ENCODE measurements at places on chromosomes 13 and 19. TPM values are rescaled to one million over a fixed set of nuclear protein-coding genes. Genes with fewer than 3 reads are reported as not detected.

DNA sequence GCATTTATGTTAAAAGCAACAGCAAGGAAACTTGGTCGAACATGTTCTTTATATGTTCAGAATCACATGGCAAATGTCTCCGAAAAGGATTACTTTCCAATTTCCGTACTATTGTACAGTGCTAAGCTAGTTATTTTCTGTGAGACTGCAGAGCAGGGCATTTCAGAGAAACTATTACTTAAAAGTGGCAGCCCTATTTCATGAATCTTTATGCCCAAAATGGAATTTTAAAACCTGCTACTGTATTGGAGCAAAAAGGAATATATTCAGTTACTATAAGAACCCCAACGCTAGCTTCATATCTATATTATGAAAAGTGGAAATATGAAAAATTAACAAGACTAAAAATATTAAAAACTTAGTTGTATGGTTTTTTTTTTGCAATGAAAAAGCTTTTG, 2.2 kb upstream of the KLF5 start:
- DNase-seq = no peak

GRCh38 chr13:38819053-38819452, 132.2 kb downstream of the FREM2 start:
- peak; percentile 11 for DNase-seq

The FAM83E gene
- 1.0 TPM for total RNA-seq

- DNase-seq = peak; percentile 67
These were observed 2.3 kb downstream of the WDR83 start for GRCh38 chr19:12668932-12669269.

The TRPC4 gene
- 1.7 TPM for total RNA-seq

GRCh38 chr13:22214184-22214583, 543.3 kb downstream of the FGF9 start:
- DNase-seq = no peak

The GPC6 gene
- total RNA-seq = 33.7 TPM

The TRAPPC2B gene
- total RNA-seq = 13.4 TPM

The GFY gene
- not detected for total RNA-seq

The SIGLECL1 gene
- total RNA-seq = not detected

- peak; percentile 15 for DNase-seq
These were observed 1.6 kb downstream of the ELAVL3 start for GRCh38 chr19:11479090-11479897.

The CYP4F12 gene
- total RNA-seq = not detected

GRCh38 chr19:3546119-3546518, 7.1 kb downstream of the TEKTIP1 start:
- no peak for DNase-seq

- DNase-seq = no peak
These were observed 77.9 kb downstream of the SPACA7 start for GRCh38 chr13:112453874-112454647.

The ZNF160 gene
- total RNA-seq = 28.9 TPM

DNA sequence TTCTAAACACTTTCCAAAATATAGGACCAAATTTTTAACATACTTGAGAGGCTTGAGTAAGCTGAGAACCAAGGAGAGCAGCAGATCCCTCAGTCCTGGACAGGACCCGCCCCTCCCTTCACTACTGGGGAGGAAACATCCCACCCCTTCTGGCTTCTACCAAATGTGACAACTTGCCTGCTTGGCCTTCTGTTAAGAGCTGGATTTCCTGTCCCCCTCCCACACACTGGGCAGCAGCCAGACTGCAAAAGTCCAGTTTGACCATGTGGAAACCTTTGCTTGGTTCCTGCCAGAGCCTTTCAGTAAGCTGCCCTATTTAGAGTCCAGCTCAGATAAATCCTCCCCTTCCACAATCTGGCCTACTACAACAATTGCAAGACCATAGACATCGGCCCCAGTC, 84.3 kb downstream of the FGF14 start:
- peak; percentile 77 for DNase-seq

DNA sequence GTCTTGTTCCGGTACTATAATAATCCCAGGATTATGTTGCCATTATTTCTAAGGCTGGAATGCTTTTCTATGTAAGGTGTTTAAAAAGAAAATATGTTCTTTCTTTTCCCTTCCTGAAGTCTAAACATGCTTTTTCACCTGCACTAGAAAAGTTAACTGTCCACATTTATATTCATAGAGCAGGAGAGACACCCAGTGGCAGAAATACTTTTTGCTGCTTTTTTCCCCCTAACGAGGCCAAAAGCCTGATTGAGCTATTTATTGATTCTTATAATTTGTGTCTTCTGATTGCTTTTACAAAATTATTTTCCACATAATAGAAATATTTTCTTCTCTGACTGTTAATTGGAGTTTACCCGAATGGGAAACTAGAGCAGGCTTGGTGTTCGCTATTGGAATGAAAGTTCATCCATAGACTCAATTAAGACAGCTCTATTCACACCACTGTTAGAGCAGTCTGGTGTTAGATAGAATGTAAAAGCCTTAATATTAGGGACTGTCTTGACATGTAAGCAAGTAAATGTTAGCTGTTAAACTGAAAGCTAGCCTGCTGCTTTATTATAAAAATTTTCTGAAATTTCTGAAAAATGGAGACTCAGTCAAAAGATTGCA, 15.8 kb downstream of the GPR180 start:
- DNase-seq = peak; percentile 47

The HSPB6 gene
- total RNA-seq = 47.8 TPM

GRCh38 chr13:50693727-50694126, 149.8 kb downstream of the DLEU7 start:
- peak; percentile 80 for DNase-seq

DNA sequence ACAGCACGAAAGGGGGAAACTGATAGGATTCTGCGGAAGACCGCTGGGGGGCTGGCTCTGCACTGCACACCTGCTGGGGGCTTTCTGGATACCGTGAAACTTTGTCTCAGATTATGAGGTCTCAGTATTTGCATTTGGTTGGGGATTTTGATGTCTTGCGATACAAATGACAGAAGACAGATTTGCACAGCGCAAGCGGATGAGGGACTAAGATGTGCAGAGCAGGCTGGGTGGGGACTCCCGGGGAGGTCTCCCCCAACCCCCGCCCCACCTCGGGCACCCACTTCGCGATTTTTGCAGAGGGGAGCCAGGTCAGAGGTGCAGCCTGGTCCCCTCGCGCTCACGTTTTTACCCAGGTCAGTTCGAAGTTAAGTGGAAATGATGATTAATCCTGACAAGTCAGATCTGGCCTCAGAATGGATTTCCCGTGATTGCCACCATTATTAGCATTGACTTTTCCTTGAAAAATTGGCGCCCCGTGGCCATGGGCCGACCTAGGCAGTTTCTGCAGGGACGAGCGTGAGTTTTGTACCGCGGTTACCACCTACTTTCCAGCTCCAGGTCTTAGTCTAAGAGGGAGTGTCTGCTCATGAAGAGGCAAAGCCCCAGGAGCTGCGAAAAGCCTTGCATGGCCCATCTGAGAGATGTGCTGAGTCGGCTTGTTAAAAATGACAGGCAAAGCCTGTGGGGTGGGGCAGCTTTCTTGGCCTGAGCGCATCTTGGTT, 1.3 kb upstream of the GJB2 start:
- DNase-seq = no peak

DNA sequence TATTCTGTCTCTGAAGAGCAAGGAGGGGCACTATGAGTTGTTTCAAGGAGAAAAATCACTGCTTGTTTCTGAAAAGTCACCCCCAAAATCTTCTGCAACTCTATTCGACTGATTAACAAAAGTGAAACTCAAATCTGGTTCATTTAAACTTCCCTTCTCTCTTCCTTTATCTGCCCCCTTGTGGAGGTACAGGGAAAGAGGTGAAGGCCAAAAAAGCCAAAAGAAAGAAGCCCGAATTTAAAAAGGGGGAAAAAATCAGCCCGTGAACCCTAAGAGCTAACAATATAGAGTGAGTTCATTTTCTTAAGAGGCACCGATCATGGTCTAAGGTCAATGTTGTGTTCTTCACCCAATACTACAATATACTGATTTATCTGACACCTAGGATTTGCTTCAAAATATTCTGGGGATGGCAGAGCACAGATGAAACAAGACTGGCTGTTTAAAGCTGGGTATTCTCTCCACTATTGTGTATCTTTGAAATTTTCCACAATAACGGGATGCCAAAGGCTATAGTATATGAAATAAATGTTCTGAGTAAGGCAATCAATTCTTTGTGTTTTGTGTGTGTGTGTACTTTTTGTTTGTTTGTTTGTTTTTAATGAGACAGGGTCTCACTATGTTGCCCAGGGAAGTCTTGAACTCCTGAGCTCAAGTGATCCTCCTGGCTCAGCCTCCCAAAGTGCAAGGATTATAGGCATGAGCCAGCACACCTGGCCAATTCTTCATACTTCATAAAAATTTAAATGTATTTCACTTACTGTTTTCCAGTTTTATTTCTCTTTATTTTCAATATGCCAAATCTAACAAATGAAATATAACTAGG, 55.0 kb upstream of the EEF1AKMT1 start:
- peak; percentile 77 for DNase-seq

DNA sequence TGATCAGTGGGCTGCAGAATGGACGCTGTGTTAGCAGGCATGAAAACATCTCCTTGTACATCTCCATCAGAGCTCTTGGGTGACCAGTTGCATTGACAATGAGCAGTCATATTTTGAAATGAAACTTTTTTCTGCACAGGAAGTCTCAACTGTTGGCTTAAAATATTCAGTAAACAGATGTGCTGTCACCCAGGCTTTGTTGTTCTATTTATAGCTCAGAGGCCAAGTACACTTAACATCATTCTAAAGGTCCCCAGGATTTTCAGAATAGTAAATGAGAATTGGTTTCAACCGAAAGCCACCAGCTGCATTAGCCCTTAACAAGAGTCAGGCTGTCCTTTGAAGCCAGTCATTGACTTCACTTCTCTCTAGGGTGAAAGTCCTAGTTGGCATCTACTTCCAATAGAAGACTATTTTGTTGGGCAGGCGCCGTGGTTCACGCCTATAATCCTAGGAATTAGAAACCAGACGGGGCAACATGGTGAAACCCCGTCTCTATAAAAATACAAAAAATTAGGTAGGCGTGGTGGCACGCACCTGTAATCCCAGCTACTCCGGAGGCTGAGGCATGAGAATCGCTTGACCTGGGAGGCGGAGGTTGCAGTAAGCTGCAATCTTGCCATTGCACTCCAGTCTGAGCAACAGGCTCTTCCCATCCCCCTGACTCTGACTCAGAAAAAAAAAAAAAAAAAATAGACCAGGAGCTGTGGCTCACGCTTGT, 7.9 kb upstream of the PDE4A start:
- no peak for DNase-seq

DNA sequence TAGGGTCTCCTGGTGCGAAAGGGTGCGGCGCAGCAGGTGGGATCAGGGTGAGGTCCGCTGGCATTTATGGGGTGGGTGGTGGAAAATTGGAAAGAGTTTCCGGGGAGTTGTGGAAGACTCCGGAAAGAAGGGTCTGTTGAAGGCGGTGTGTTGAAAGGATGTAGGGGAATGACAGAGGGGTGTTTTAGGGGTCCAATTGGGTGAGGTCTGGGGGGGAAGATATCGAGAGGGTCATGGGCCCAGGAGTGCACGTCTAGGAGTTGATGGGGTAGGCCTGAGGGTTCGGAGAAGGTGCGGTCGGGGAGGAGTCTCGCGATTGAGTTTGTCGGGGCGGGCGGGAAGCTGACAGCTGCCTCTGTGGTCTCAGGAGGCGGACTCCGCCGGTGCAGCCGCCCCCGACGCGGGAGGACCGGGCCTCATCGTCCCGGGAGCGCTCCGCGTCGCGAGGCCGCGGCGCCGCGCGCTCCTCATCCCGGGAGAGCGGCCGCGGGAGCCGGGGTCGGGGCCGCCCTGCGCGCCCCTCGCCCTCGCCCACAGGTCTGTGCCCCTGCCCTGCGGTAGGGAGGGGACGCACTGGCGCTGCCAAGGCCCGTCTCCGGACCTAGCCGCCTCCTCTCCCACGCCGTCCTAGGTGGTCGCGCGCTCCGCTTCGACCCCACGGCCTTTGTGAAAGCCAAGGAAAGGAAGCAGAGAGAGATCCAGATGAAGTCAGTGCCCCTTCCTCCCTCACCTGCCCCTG, 7.0 kb downstream of the PGLYRP1 start:
- no peak for DNase-seq

The NLRP7 gene
- total RNA-seq = not detected

- no peak for DNase-seq
These were observed 5.1 kb upstream of the RNF113B start for GRCh38 chr13:98182153-98182552.

The ERVK3-1 gene
- total RNA-seq = 25.6 TPM

DNA sequence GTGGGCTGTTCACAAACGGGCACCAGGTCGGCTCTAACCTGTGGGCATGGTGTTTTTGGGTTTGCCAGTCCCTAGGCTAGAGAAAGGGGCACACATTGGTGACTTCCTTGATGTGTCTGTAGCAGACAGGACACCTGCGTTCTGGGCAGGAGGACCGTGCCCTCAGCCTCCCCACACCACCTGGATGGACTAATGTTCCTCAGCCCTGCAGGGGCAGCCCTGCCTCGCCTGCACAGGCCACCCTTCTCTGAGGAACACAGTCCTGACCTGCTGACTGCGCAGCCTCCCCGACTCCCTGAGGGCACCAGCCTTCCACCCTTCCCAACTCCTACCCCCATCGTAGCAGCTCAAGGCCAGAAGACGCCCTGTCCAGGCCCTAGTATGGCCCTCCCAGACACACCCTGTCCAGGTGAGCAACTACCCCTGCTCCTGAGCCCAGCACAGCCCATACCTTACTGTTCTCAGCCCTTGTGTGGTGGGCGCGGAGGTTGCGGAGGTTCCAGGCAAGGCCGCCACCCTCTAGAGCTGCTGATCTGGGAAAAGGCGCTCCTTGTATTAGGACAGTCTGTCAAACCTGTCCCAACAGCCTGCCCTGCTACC, 55.7 kb downstream of the GGACT start:
- DNase-seq = no peak

The ZFP36 gene
- 3.1 TPM for total RNA-seq

- DNase-seq = no peak
These were observed 46.4 kb downstream of the SOX1 start for GRCh38 chr13:112113348-112113747.

The PLK5 gene
- total RNA-seq = not detected

The ICAM1 gene
- total RNA-seq = 15.9 TPM

- no peak for DNase-seq
These were observed 185.8 kb downstream of the OLFM4 start for GRCh38 chr13:53214433-53214832.

DNA sequence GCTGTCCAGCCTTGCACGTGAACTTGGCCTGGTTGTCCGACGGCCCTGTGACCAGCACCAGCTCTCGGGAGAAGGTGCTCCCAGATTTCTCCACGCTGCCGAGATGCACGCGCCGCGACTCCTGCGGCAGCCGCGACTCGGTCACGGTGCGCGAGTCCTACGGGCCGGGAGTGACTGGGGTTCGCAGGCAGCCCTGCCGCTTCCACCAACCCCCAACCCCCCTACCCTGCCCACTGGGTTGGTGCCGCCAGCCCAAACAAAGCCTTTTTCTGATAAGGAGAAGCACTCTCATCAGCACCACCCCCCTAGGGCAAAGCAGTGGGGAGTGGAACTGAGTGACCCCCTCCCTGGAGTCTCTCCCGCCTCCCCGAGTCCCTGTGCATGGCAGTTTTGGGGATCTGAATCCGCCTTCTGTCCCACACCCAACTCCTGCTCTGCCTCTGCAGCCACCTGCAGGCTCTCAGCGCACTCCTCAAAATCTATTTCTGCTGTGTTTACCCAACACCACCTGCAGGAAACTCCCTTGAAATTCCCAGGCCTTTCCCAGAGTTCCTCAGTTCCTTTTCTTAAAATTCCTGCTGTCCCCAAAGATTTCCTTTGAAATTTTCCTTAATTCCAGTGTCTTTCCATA, 6.2 kb downstream of the NPHS1 start:
- no peak for DNase-seq
